ENCODE measurements at places on chromosomes 2 and 18. TPM values are rescaled to one million over a fixed set of nuclear protein-coding genes. Genes with fewer than 3 reads are reported as not detected.

The SCN9A gene
- total RNA-seq, result 1.4 TPM

The STPG4 gene
- total RNA-seq, result not detected

The SPR gene
- total RNA-seq, result 53.5 TPM

The EFR3B gene
- total RNA-seq, result 8.7 TPM

The CHPF gene
- total RNA-seq, result 104 TPM

The CIDEA gene
- total RNA-seq, result 0.33 TPM

The PID1 gene
- 7.8 TPM for total RNA-seq

The GATA6 gene
- 60.9 TPM for total RNA-seq

The ADD2 gene
- 2.7 TPM for total RNA-seq

The RNF103 gene
- 40.1 TPM for total RNA-seq

GRCh38 chr2:100063459-100063953, 78.9 kb downstream of the AFF3 start:
- H3K4me3 ChIP-seq, result no peak overlapping the region
- no peaks in the 10 kb centered on the region for H3K36me3 ChIP-seq
- no peak overlapping the region for H3K27ac ChIP-seq
- H3K4me1 ChIP-seq, result peaks cover 20% of the 10 kb centered on the region
- H3K27me3 ChIP-seq, result peaks cover 4% of the 10 kb centered on the region

GRCh38 chr2:179096090-179096489, 46.2 kb upstream of the CCDC141 start:
- no peaks in the 10 kb centered on the region for H3K36me3 ChIP-seq
- H3K4me1 ChIP-seq, result no peaks in the 10 kb centered on the region
- no peak overlapping the region for H3K27ac ChIP-seq

DNA sequence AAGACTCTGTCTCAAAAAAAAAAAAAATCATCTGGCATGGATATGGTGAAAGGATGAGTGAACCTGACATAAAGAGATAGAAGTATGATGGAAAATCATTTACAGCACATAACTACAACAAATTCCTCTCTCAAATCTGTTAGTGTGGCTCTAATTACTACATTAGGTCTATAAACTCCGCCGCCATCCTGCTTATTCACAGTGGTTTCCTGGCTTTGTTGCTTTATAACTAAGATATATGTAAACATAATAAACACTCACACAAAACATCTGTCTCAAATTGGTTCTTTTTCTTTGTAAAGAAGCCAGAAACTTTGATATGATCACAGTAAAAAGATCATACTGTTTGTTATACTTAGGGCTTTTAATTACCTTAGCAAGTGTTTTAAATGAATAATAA, 412.6 kb upstream of the FAM98A start:
- no peaks in the 10 kb centered on the region for H3K36me3 ChIP-seq
- no peaks in the 10 kb centered on the region for H3K4me1 ChIP-seq
- H3K27me3 ChIP-seq, result no peaks in the 10 kb centered on the region
- no peak for DNase-seq
- no peak overlapping the region for H3K4me3 ChIP-seq
- H3K27ac ChIP-seq, result no peak overlapping the region

DNA sequence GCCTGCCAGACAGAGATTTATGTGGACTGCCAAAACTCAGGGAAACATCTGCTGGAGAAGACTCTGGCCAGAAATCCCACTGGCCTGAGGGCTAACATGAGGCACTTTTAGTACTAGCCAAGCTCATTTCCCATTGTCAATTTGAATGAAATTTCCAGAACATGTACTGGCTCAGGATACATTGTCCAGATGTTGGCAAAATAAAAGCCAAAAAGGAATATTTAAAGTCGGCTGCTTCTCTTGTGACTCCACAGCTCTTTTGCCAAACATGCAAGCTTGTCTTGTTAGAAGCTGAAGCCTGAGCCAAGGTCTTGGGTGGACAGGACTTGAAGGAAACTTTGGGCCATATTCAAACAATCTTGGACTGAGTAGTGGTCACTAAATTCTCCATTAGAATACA, 215.5 kb downstream of the NCKAP5 start:
- H3K27me3 ChIP-seq, result no peaks in the 10 kb centered on the region
- H3K4me3 ChIP-seq, result no peak overlapping the region
- H3K36me3 ChIP-seq, result no peaks in the 10 kb centered on the region

DNA sequence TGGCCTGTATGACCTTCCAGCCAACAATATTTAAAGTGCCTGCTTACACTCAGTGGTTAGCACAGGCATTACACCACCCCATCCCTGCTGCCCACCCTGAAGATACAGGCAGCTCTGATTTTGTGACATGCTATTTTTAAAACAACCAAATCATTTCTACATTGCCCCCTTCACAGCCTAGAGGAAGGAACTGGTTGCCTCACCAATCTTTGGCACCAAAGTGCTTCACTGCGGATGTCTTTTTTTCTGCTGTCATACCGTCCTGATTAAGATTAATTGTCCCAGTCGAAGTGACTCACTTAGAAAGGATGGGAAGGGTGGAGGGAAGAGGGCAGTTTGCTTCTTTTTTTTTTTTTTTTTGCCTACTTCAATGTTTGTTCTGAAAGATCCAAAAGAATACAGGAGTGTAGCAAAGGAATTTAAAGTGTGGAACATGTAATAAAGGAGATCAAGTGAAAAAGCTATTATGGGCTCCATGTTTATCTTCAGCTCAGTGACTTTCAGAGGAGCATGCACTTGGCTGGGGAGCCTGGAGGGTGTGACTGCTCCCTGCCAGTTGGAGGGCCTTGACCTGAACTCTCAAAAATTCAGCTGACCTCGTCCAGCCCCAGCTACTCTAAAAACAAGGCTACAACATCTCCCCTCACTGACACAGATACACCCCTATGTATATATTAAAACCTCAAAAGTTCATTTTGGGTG, 501.1 kb upstream of the TNP1 start:
- H3K36me3 ChIP-seq, result no peaks in the 10 kb centered on the region
- no peaks in the 10 kb centered on the region for H3K27me3 ChIP-seq
- DNase-seq, result no peak
- H3K4me1 ChIP-seq, result peaks cover 43% of the 10 kb centered on the region

GRCh38 chr2:11377928-11378545, 33.6 kb upstream of the ROCK2 start:
- no peaks in the 10 kb centered on the region for H3K36me3 ChIP-seq
- no peaks in the 10 kb centered on the region for H3K27me3 ChIP-seq
- H3K27ac ChIP-seq, result peak overlapping the region; percentile 73
- DNase-seq, result no peak
- peak overlapping the region; percentile 48 for H3K4me3 ChIP-seq

DNA sequence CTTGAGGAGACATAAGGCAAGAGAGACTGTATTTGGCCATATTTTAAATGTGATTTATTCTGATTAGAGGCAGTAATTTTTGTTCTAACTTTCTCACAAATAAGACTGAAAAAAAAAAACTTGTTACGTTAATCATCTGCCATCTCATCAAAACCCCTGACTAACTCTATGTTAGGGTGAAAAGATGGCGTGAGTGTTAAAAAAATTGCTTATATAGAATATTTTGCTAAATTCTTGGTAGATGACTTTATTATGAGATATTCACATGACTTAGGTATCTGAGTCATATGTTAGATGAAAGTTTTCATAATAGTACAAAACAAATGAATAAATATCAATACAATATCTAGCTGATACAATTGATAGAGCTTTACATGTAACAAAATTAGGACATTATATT, 1508.7 kb upstream of the TMEFF2 start:
- no peak overlapping the region for H3K4me3 ChIP-seq
- no peaks in the 10 kb centered on the region for H3K36me3 ChIP-seq
- H3K27ac ChIP-seq, result no peak overlapping the region
- H3K4me1 ChIP-seq, result no peaks in the 10 kb centered on the region
- no peaks in the 10 kb centered on the region for H3K27me3 ChIP-seq

DNA sequence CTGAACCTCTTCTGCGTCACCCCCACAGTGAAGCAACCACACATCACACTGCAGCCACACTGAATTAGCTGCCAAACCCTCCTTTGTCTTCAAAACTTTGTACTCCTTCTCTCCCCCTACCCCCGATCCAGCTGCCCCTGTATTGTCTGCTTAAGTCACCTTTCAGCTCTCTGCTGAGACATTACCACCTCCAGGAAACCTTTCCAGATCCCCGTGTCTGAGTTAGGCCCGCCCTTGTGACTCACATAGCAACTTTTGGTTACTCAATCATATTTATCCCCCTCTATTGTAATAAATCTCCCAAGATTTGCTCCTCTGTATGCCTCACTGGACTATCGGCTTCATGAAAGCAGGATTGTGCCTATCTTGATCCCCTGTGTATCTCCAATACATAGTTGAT, 82.8 kb upstream of the CDCA7 start:
- H3K4me3 ChIP-seq, result no peak overlapping the region
- H3K36me3 ChIP-seq, result no peaks in the 10 kb centered on the region
- H3K4me1 ChIP-seq, result no peaks in the 10 kb centered on the region
- no peaks in the 10 kb centered on the region for H3K27me3 ChIP-seq
- no peak for DNase-seq
- H3K27ac ChIP-seq, result no peak overlapping the region

DNA sequence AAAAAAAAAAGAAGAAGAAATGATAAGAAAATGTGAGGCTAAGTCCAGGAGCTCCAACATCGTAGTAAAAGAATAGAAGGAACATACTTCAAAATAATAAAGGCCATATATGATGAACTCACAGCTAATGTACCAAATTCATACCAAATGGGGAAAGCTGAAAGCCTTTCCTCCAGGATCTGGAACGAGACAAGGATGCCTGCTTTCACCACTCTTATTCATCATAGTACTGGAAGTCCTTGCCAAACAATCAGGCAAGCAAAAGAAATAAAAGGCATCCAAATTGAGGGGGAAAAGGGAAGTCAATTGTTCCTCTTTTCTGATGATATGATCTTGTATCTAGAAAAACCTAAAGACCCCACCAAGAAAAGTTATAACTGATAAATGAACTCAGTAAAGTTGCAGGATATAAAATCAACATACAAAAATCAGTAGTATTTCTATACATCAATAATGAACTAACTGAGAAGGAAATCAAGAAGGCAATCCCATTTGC, 170.6 kb downstream of the METTL4 start:
- no peak overlapping the region for H3K4me3 ChIP-seq
- H3K27me3 ChIP-seq, result no peaks in the 10 kb centered on the region
- H3K36me3 ChIP-seq, result no peaks in the 10 kb centered on the region

DNA sequence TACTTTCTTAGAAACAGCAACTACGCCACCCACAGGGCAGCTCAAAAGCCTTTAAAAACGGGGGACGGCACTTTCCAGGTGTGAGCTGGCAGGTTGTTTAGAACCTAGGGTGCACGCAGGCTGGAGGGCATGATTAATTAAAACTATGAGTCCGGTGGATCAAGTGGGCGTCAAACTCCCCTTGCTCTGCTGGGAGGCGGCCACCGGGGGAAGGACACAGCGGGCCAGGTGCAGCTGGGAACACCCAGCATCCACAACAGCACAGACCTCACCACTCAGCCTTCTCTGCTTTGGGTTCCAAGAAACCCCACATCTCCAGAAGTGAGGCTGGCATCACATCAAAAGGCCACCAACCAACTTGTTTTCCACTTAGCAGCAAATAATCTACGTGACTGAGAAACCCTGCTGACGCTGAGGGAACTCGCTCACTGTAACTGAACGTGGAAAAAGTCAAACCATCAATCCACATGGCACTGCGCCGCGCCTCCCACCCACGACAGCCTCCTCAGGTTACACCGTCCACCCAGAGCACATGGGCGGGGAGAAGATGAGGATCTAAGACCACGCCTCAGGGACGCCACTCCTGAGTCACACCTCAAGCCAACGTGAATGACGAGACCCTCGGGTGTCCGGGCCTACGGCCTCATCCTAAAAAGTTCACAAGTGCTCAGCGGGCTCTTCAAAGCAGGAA, 118.2 kb downstream of the ZNF516 start:
- H3K4me1 ChIP-seq, result peaks cover 9% of the 10 kb centered on the region
- DNase-seq, result no peak
- no peak overlapping the region for H3K27ac ChIP-seq
- H3K4me3 ChIP-seq, result no peak overlapping the region

DNA sequence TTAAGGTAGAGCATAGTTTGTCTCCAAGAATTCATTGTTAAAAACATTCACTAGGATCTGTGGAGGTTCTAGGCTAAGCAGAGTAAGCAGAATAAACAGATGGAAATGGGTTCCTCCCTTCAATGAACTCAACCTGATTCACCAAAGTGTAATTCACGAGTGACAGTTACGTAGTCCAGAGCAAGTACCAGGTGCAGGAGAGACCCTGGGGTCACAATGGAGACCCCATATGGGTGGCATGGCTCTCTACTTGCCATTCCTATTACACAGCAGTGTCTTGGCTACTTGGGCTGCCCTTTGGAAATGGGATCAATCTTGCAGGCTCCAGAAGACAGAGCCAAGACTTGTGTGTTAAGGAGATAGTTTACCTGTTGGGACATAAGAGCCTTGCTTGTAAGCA, 7.1 kb downstream of the MYCN start:
- no peak overlapping the region for H3K4me3 ChIP-seq
- H3K27ac ChIP-seq, result no peak overlapping the region
- H3K27me3 ChIP-seq, result peaks cover 7% of the 10 kb centered on the region
- no peaks in the 10 kb centered on the region for H3K36me3 ChIP-seq
- peaks cover 20% of the 10 kb centered on the region for H3K4me1 ChIP-seq

GRCh38 chr2:64819774-64820688, 166.3 kb upstream of the SERTAD2 start:
- no peaks in the 10 kb centered on the region for H3K27me3 ChIP-seq
- H3K4me1 ChIP-seq, result no peaks in the 10 kb centered on the region
- no peaks in the 10 kb centered on the region for H3K36me3 ChIP-seq
- H3K27ac ChIP-seq, result peak overlapping the region; percentile 16
- DNase-seq, result no peak

DNA sequence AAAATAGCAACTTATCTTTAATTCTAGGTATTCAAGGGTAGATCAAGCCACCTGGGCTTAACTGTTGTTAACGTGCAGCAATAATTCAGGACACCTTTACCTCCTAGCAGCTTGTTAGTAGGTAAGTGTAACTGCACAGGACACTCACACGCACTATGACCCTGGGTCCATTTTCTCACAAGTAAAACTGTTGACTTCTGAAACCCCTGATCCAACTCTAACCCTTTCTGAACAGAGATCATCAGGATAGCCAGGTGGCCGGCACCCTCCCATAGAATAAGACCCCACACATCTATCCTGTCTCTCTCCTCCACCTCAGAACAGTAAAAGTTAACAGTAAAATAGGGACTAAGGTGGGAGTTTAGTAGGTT, 610 bp downstream of the SPC25 start:
- peak overlapping the region; percentile 68 for H3K4me3 ChIP-seq
- H3K36me3 ChIP-seq, result no peaks in the 10 kb centered on the region
- H3K4me1 ChIP-seq, result peaks cover 13% of the 10 kb centered on the region

- no peak overlapping the region for H3K4me3 ChIP-seq
- no peak overlapping the region for H3K27ac ChIP-seq
- DNase-seq, result no peak
- H3K4me1 ChIP-seq, result no peaks in the 10 kb centered on the region
- no peaks in the 10 kb centered on the region for H3K36me3 ChIP-seq
Observed at GRCh38 chr2:119415630-119416029, 16.0 kb upstream of the TMEM37 start.

GRCh38 chr2:27249891-27250651, 12.8 kb downstream of the SLC30A3 start:
- DNase-seq, result peak; percentile 48
- no peak overlapping the region for H3K4me3 ChIP-seq
- H3K4me1 ChIP-seq, result peaks cover 20% of the 10 kb centered on the region
- no peaks in the 10 kb centered on the region for H3K36me3 ChIP-seq
- no peak overlapping the region for H3K27ac ChIP-seq
- H3K27me3 ChIP-seq, result peaks cover 53% of the 10 kb centered on the region

Measured in left ventricle myocardium inferior (tissue), 1 donor.